ENCODE measurements at places on chromosomes 1 and 21.

DNA sequence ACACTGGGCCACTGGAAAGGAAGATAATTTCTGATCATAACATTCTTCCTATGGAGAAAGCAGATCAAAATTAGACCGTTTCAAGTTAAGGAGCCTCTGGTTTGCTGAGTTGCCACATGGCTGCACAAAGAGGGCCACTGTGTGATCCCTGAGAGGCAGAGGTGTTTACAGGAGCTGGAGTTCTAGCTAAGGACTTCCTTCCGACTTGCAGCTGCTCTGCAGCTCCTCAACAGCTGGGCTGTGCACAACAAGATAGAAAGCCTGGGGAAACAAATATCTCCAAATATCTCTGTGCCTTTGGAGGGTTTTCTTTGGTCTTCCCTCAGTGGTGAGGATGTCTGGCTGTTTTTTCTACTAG lies 26.8 kb downstream of the GADD45A start:
- no peak for DNase-seq

- no peak for DNase-seq
Measured at GRCh38 chr1:154406572-154406879, 1.4 kb downstream of the IL6R start.

DNA sequence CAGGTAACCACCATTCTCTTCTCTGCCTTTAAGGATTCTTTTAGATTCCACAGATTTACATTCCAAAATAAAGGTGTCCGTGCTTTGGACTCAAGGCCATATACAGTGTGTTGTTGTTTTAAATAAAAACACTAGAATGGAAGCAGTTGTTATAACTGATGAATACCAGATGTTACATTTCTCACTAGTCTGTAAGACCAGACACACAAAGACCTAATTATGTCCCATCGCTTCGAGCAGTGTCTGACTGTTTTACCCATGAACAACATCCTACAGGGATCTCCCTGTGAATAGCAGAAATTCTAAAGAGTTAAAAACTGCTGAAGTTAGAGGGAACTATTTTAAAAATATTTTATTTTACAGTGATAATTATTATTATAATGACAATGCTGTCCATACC lies 574.7 kb upstream of the ZP4 start:
- DNase-seq = no peak

DNA sequence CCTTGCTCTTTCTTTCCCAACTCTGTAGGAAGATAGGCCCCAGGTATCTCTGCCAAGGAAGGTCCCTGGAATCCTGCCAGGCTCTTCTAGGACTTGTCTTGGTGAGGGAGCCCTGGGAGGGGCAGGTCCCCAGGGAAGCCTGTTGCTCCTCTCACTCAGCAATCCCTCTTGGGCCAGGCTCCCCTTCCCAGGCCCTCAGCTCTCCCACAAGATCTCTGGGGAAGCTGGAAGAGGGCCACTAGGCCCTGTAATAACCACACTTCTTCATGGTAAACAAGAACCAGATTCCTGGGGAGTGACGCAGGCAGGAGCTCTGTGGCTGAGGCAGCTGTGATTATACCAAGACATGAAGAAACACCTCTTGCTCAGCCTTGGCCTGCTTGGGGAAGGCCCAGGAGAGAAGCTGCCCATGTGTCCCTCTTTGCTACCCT lies 9.9 kb upstream of the MAPKAPK2 start:
- no peak for DNase-seq

GRCh38 chr1:81233591-81233990 lies 567.1 kb upstream of the ADGRL2 start:
- no peak for DNase-seq

DNA sequence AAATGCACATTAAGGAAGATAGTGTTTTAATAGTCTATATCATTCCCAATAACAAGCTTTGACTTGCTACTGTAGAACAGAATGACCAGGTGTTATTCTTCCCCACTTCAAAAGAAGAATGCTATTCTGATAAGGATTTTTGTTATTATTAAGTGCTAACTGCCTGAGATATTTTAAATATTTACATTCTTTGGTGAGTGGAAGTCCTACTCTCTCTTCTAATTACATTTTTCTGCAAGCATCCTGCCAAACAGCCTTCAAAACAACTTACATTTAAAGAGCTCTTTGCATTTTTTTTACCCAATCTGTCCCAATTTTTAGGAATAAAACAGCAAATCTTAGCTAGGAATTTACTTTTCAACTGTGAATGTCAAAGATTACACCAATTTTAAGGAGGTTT lies 23.5 kb upstream of the SYDE2 start:
- no peak for DNase-seq

DNA sequence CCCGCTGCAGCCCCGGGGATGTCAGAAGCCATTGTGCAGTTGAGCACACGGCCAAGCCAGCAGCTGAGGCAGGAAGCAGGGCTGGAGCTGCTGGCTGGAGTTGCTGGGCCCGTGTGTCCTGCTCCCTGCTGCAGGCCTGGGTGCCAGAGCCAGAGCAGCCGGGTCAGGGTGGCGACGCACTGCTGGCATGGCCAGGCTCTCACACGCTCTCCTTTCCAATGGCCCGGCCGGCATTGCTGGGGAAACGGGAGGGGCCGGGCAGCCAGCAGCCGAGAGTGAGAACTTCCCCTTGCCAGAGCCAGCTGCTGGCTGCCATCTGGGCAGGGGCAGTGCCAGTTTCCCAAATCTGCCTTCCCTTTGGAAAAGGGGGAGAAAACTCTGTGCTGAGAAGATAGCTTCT lies 82.4 kb upstream of the PROX1 start:
- peak; percentile 58 for DNase-seq

GRCh38 chr1:67713057-67713846 lies 28.3 kb downstream of the GADD45A start:
- DNase-seq = no peak

- DNase-seq = no peak
Measured at GRCh38 chr1:117371441-117372151, 4.3 kb downstream of the MAN1A2 start.

DNA sequence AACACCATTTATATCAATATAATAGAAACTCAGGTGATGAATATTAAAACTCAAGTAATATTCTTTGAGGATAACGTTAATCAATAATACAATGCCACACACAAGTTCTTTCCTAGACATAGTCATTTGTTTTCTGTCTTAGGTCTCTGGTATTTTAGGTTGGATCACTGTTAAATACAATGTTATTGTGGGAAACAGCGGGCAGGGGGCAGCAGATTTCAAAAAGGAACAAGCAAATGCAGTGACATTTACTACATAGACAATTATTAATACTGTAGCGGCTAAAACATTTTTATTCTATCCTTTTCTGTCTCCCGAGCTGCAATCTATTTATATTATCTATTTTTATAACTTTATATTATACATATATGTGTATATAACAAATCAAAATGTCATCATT lies 186.4 kb upstream of the ZNHIT6 start:
- no peak for DNase-seq

DNA sequence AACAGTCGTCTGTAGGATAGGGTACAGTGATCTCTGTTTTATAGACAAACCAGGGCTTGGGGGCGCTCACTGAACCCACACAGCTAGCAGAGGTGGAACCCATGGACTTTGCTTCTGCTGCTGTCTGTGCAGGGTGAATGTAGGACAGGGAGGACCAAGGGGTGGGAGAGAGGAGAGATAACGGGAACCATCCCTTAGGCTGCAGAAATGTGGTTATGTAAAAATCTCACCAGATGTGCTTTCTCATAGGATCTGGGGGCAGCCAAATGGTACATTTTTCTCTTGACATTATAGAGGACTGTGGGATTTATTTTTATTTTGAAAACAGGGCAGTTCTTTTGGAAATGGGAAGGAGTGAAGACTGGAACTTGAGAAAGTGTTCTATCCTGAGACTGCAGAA lies 8.7 kb downstream of the NFASC start:
- no peak for DNase-seq

DNA sequence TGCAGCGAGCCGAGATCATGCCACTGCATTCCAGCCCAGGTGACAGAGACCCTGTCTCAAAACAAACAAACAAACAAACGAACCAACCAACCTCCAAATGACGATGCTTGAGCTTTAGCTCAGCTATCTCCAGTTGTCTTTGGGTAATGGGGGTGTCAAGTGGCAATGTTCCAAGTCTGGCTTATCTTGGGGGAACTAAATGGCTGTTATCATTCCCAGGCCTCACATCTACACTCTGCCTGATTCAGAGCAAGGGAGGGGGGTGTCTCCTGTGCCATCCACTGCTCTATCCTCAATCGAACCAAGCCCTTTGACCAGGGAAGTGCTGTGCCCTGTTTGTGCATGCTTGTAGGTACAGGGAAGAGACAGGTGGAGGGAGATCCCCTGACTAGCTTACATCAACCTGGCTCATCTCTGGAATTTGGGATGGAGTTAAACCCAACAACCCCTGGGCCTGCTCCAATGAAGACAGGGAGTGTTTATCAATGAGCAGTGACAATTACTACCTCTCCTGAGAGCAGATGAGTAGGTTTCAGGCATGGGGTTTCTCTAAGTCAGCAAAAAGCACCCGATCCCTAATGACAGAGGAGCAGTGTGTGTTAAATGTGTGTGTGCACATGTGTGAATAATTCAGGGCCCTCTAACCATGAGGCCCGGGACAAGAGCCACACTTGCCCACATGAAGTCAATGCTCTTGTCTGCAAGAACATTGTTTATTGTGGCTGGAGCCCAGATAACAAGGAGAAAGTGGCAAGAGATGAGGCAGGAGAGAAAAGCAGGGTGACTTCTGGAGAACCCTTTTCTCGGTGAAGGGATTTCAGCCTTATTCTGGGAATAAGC lies 20.3 kb upstream of the IL6R start:
- DNase-seq = no peak

GRCh38 chr1:95071539-95071938 lies 1.2 kb downstream of the ALG14 start:
- no peak for DNase-seq

DNA sequence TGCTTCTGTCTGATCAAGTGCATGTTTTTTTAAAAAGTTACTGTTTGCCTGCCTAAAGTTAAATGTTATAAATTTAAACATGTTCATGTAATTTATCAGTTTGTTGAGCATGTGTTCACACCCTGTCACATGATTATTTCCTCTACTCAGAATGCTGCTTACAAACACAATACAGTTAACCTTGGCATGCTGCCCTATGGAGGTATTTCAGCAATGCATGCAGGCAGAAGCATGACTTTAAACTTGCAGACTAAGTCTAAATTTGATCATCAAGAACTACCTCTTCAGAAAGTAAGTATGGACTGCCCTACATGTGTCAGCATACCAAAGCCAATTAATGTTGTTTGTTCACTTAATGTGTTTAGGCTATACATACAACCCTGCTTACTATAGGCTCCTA lies 161.6 kb downstream of the LRRC40 start:
- no peak for DNase-seq

DNA sequence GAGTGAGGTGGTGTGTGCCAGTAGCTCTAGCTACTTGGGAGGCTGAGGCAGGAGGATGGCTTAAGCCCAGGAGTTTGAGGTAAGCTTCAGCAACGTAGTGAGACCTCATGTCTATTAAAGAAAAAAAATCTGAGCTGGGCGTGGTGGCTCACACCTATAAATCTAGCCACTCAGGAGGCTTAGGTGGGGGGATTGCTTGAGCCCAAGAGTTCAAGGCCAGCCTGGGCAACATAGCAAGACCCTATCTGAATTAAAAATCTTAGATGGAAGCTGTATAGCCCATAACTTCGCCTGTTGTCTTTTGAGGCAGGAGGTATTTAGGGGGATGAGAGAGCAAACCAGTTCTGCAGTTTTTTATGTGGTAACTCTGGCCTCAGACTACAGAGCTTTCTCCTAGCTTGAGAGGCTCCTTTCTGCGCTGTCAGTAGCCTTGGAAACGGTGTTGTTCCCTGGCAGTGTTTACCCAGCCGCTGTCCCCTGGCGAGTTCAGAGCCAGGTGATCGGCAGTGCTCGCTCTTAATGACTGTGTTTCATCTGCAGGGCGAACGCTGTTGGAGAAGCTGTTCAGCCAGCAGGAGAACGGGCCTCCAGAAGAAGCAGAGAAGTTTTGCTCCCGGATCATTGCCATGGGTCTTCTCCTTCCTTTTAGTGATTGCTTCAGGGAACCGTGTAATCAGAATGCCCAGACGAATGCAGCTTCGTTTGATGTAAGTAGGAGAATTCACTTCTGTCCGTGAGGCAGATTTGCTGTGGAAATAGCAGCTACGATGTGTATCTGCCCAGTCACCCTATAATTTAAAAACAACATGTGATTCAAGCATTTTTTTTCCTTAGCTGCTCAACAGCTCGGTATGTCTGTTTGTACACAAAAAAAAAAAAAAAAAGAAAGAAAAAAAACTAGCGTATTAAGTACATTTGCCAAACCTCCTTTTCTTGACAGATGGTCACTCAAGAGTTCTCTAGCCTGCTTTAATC lies 31.2 kb downstream of the FMN2 start:
- peak; percentile 60 for DNase-seq

DNA sequence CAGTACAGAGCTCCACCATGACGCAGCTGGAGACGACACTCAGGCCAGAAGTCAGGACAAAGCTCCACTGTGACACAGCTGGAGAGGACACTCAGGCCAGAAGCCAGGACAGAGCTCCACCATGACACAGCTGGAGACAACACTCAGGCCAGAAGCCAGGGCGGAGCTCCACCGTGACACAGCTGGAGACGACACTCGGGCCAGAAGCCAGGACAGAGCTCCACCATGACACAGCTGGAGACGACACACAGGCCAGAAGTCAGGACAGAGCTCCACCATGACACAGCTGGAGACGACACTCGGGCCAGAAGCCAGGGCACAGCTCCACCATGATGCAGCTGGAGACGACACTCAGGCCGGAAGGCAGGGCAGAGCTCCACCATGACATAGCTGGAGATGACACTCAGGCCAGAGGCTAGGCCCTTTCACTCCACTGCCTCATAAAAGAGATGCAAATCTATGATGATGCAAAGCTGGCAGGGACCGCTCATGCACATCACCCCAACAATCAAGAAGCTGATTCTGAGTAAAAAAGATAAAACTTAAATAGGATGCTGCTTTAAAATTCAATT lies 13.6 kb upstream of the OR2B11 start:
- DNase-seq = no peak

DNA sequence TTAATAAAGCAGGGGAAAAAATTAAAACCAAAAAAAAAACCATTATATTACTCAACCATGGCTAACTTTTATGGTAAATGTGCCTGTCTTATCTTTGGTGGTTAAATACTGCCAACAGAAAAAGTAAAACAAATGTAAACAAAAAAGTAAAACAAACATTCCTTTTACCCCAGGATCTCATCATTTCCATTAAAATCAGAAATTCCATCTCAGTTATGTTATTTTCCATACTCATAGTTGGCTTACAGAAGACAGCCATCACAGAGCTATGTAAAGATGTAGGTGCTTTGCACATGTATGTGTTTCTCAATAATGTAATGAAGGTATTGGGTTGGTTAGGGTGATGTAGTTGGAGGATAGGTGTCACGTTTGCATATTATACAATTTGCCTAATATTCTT lies 185.0 kb downstream of the KCNK2 start:
- no peak for DNase-seq

GRCh38 chr1:6867729-6868659 lies 82.7 kb downstream of the CAMTA1 start:
- DNase-seq = no peak

Data from substantia nigra (tissue), 51 donors.